ENCODE measurements at places on chromosomes 4 and X.

DNA sequence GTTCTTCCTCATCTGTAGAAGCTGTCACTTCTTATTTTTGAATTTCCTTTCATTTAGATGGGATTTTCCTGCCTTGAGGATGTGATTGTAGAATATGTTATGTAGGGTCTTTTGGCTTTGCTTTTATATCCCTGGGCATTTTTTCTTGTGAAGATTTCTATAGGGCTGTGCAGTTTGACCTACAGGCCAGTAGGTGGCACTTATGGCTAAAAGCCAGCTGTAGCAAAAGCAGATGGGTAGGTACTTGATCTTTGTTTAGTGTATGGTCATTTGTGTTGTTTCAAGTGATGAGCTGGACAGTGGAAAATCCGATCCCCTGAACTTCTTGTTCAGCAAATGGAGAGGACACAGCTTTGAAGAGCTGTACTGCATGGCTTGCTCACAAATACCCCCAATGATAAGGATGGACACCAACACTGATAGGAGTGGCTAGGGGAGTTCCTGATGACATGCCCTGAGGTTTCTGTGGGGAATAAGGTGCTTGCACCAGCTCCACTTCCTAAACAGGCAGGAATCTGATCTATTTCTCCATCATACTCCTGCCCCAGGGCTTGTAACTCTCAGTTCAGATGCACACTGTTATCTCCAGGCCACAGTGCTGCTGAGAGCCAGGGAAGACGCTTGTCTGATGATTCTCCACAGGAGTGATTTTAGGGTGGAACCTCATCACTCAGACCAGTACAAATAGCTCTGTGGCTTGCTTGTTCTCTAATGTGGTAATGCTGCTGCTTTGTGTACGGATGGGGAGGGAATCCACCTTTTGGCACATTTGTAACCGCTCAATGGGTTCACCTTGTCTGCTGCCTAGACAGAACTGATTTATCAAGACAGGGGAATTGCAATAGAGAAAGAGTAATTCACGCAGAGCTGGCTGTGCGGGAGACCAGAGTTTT lies 417.1 kb upstream of the MAGEB16 start:
- DNase-seq: no peak

DNA sequence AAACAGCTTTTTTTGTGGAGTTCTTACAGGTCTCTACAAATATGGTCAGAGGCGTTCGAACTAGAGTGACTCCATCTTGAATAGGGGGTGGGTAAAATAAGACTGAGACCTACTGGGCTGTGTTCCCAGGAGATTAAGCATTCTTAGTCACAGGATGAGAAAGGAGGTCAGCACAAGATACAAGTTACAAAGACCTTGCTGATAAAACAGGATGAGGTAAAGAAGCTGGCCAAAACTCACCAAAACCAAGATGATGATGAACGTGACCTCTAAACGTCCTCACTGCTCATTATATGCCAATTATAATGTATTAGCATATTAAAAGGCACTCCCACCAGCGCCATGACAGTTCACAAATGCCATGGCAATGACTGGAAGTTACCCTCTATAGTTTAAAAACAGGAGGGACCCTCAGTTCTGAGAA lies 42.8 kb upstream of the SPP1 start:
- DNase-seq: no peak

- no peak for DNase-seq
Measured at GRCh38 chr4:184628103-184628502, 21.1 kb downstream of the CASP3 start.

- DNase-seq: no peak
Measured at GRCh38 chr4:53512608-53513007, 78.7 kb downstream of the LNX1 start.

DNA sequence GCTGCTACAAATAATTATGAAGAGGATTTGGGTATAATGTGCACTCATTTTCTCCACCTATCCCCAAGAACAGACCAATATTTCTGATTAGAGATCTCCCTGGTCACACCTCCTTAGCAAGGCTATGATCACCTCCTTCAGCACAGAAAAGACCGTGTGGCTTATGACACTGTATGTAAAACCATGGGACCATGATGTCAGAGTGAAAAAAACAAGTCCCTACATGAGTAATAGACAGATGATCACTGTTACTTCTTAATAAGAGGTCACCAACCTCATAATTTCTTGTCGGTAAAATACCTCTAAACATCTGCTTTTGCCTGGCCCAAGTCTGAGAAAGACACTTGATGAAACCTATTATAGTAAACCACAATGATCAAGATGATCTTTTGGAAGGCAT lies 330.6 kb upstream of the F9 start:
- no peak for DNase-seq

DNA sequence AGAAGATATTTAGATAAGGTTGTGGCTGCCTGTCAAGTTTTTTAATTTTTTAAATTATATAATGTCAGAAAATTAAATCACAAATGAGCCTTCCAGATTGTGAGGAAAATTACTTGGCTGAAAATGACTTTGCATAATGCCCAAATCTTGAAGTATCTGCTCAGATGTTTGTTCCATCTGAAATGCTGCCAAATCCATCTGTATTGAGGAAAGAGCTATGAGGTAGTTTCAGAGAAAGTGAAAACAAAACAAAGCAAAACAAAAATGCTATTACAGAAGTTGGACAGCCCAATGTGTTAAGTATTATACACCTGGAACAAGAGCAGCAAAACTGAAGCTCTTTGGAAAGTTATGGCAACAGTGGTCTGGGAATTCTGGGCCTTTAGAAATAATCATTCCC lies 23.3 kb upstream of the GUCY1B1 start:
- DNase-seq: no peak

GRCh38 chr4:147942729-147943128 lies 210.8 kb downstream of the ARHGAP10 start:
- DNase-seq: no peak

- no peak for DNase-seq
Measured at GRCh38 chr4:7719354-7720174, 220.1 kb downstream of the AFAP1 start.

DNA sequence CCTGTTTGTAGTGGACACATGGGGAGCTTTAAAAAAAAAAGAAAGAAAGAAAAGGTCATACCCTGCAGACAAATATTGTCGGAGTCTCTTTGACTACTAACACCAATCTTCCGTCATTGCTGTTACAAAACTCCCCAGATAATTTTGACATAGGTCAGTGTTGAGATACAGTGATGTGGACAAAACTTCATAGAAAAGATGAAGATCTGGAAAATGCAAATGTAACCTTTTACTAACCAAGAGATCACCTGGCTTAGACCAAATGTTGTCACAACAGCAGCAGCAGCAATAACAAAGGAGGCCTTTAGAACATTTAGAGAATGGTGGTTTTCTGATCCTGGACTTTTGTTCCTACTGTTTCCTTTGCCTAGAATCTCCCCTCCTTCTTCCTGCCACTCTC lies 8.1 kb upstream of the COMMD8 start:
- no peak for DNase-seq

GRCh38 chr4:119854364-119854763 lies 212.3 kb downstream of the MAD2L1 start:
- no peak for DNase-seq

- no peak for DNase-seq
Measured at GRCh38 chr4:3073158-3074077, 920 bp downstream of the HTT-AS start.

GRCh38 chrX:140664939-140665338 lies 44.6 kb upstream of the LINC00632 start:
- no peak for DNase-seq

DNA sequence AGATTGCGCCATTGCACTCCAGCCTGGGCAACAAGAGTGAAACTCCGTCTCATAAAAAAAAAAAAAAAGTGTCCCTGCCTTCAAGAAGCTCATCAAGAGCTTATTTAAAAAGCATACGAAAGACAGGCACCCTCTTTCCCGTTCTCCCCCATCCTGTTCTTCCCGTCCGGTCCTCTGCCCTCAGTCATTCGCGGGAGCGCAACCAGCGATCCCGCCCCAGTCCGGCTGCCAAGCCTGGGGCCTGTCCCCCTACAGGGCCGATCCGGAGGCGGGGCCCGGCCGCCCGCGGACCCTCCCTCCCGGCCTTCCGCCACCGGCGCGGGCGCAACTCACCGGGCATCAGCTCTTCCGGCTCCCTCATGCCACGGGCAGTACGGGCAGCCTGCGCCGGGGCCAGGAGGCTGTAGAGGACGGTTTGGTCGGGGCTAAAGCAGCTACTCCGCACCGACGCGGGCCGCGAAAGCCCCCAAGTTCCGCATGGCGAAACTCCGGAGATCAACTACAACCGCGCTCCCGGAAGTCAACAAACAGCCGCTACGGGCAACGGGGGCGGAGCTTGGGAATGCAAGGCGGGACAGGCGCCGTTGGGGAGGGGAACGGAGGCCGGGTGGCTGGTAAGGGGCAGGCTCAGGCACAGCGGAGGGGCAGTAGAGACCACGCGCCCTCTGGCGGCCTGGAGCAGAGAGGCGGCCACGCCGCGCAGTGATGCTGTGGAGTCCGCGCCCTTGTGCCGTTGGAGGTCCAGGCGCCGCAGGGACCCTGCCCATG lies at the start of gene RPGR:
Gene RPGR, minus strand, starts transcription at position 503 of the 768 bp plus-strand sequence. Its CDS starts 142 bp downstream, at position 361.
- peak; percentile 78 for DNase-seq

GRCh38 chr4:102321260-102321995 lies 23.9 kb downstream of the SLC39A8 start:
- no peak for DNase-seq

DNA sequence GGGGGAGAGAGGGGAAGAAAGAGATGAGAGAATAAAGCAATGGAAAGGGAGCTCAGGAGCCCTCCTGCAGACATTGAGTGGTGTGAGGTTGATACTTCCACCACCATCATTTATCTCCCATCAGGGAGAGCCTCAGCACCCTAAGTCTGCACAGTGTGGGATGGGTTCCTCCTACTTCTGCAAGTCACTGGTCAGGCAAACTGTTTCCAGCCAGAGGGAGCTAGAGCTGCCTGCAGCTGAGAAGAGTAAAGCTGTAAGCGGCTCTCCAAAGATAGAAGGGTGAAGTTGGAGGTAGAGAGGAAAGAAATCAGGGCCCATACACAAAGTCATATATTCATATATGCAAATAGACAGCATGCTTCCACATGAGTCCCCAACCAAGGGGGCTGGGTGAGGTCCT lies 21.9 kb upstream of the ZNF81 start:
- no peak for DNase-seq

- DNase-seq: no peak
Measured at GRCh38 chr4:89538171-89538570, 230.6 kb upstream of the GPRIN3 start.

GRCh38 chrX:45758319-45758718 lies 557.6 kb upstream of the DIPK2B start:
- no peak for DNase-seq

DNA sequence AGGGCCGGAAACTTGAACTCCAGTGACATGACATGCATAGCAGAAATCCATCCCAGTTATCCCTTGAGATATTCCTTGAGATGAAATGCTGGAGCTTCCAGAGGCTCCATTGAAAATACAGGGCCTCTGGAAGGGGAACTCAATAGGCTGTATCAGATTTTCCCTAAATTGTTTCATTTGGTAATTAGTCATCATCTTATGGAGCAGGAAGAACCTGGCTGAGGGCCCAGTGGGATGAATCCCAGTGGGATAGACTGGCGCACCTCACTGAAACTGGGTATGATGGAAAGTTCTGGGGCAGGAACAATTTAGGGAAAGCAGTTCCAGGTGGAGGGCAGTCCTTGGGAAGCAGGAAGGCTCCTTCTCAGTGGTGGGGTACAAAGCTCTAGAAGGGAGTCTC lies 307.8 kb upstream of the DIPK2B start:
- no peak for DNase-seq

Data from nucleus accumbens (tissue), 56 donors.